T-cell (primary cell): ENCODE measurements at places on chromosomes 1 and 21.

DNA sequence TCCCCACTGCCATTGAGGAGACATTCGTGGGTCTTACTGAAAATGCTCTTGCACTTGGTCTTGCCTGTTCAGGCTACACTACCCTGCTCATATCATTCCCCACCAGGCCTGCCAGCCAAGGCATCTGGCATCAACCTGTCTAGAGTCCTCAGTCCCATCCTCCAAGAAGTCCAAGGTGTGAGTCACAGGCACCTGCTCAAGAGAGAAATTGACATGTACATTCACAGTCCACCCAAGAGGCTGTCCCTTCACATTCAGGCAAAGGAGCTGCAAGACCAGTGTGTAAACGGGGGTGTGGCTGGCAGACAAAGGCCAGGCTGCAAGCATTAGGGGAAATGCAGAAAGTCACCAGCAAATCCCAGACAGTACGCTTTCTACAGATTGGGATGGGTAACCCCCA is 13.1 kb upstream of the PLA2G2C start:
- DNase-seq, result no peak
- no peaks in the 10 kb centered on the region for H3K36me3 ChIP-seq
- H3K4me3 ChIP-seq, result no peak overlapping the region
- no peaks in the 10 kb centered on the region for H3K4me1 ChIP-seq
- no peak overlapping the region for H3K27ac ChIP-seq
- H3K27me3 ChIP-seq, result peaks cover 21% of the 10 kb centered on the region

- no peak overlapping the region for H3K27ac ChIP-seq
These were observed 13.6 kb downstream of the RHBG start for GRCh38 chr1:156382561-156382960.

GRCh38 chr1:168333562-168334276 is 53.0 kb downstream of the TBX19 start:
- no peak for DNase-seq
- no peak overlapping the region for H3K4me3 ChIP-seq
- no peaks in the 10 kb centered on the region for H3K4me1 ChIP-seq
- H3K27ac ChIP-seq, result no peak overlapping the region

DNA sequence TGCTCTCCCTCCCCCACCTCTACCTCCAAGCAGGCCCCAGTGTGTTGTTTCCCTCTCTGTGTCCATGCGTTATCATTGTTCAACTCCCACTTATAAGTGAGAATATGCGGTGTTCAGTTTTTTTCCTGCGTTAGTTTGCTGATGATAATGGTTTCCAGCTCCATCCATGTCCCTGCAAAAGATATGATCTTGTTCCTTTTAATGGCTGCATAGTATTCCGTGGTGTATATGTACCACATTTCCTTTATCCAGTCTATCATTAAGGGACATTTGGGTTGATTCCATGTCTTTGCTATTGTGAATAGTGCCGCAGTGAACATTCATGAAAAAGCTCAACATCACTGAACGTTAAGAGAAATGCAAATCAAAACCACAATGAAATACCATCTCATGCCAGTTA is 58.6 kb downstream of the DNAH14 start:
- H3K4me1 ChIP-seq, result no peaks in the 10 kb centered on the region
- H3K27ac ChIP-seq, result no peak overlapping the region
- peaks cover 2% of the 10 kb centered on the region for H3K27me3 ChIP-seq
- DNase-seq, result no peak
- no peaks in the 10 kb centered on the region for H3K36me3 ChIP-seq

DNA sequence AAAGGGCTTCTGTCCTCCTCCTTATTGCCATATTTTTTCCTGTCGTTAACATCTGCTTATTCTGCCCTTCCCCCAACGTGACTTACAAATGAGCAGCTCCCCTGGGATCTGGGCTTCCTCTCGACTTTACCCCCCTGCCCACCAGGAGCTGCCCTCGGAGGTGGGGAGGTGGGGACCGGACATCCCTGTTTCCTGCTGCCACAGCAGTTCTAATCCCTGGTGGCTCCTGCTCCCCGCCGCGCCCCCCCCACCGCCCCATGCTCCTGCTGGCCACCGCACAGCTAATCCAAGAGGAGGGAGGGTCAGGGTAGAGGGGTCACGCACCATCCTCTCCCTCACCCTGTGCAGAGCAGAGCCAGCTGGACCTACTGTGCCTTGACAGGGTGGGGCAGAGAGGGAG is 4.4 kb upstream of the SLC27A3 start:
- H3K27ac ChIP-seq, result no peak overlapping the region
- no peak overlapping the region for H3K4me3 ChIP-seq
- no peak for DNase-seq
- H3K36me3 ChIP-seq, result peaks cover 5% of the 10 kb centered on the region

- H3K36me3 ChIP-seq, result no peaks in the 10 kb centered on the region
- DNase-seq, result peak; percentile 23
- H3K27ac ChIP-seq, result no peak overlapping the region
These were observed 110.4 kb downstream of the SYT2 start for GRCh38 chr1:202599669-202600431.

DNA sequence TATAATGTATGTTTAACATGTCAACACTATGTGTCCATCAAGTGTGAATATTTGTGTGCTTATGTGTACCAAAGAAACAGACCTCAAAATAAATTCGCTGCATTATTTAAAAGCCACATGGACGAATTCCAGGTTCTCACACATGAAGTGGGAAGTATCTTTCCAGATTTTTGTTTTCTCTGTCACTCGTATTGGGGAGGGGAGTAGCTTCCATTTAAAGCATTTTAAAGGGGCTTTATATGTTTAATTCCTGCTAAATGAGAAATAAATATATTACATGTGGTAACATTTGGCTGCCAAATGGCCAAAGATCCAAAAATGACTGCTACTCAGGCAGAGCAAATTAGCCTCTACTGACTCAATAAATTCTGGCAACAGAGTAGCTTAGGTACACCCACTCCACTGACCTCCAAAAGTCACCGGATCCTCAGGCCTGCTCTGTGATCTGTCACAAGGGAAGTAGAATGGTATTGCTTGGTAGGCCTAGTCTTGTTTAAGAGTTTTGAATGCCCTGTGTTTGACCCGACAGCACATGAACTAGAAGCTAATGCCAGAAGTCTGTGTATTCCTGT is 178.1 kb downstream of the ZP4 start:
- H3K27me3 ChIP-seq, result no peaks in the 10 kb centered on the region
- H3K36me3 ChIP-seq, result no peaks in the 10 kb centered on the region
- no peak overlapping the region for H3K27ac ChIP-seq
- no peak overlapping the region for H3K4me3 ChIP-seq
